ENCODE measurements at places on chromosomes 3 and 15. TPM values are rescaled to one million over a fixed set of nuclear protein-coding genes. Genes with fewer than 3 reads are reported as not detected.

The SLC9C1 gene
- total RNA-seq, result 0.41 TPM

GRCh38 chr15:33500432-33501195 lies 189.8 kb downstream of the RYR3 start:
- no peak for DNase-seq

GRCh38 chr3:84772841-84773240 lies 185.9 kb upstream of the CADM2 start:
- DNase-seq, result no peak

The LSAMP gene
- 0.37 TPM for total RNA-seq

DNA sequence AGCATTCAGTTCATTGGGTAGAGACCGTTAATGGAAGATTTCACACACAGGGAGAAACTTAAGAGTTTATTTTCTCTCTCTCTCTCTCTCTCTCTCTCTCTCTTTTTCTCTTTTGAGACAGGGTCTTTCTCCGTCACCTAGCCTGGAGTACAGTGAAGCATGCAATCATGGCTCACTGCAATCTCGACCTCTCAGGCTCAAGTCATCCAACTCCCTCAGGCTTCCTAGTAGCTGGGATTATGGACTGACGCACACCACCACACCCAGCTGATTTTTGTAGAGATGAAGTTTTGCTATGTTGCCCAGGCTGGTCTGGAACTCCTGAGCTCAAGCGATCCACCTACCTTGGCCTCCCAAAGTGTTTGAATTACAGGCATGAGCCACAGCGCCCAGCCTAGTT lies 1.6 kb downstream of the WDR72 start:
- no peak for DNase-seq

DNA sequence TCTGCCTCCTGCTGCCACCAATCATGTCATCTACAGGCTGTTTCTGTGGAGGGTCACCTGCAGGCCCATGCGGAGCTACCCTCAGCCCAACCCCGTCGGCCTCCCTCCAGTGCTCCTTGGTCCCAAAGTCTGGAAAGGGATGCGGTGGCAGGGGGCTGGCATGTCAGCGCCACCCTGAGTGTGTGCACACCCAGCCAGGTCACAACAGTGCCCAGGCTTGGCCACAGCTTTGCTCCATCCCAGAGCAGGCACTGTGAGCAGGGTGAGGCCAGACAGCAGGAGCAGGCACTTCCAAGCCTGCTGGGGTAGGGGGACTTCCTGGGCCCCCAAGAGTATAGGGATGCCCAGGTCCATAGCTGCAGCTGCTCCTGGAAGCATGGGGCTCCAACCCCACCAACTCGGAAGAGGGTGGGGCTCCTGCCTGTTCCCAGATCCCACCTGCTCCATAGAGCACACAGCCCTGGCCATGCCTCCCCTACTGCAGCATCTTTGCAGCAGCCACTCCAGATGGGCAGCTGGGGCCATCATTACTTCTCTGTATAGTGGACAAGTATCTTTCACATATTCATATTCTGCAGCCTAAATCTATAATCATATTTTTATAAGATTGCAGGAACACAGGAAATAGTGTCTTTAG lies 109.3 kb downstream of the CBLB start:
- no peak for DNase-seq

The WDR6 gene
- 141 TPM for total RNA-seq

DNA sequence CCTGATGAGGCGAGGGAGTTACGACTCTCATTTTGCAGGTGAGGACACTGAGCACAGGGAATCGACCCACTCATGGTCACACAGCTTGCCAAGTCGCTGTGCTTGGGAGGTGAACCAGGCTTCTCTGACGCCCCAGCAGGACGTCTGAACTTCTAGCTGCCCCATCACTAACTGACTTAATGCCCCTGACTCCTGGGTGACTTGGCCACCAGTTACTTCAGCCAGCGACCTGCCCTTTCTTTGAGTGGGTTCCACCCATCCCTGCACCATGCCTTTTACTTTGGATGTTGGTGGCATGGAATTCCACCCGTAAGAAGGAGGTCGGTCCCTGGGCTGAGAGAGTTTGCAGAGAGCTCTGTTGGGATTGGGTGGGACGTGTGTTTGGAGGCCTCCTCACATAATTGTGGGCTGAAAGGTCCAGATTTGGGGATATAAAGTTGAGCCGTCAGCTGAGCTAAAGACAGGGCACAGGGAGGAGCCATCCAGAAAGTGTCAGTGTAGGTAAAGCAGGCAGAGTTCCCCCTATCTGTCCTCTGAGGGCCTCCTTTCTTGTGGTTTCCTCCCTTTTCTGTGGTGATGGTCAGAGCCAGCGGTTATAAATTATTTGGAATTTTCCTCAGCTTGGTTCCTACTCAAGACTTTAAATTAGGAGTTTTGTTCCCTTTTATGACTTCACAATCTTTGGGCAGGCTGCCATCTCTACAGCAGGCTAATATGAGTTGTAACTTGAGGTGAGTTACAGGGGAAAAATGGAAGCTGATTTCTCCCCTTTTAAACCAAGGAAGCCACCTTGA lies 55.0 kb downstream of the FLNB start:
- DNase-seq, result no peak

The NIPA2 gene
- total RNA-seq, result 97.3 TPM

DNA sequence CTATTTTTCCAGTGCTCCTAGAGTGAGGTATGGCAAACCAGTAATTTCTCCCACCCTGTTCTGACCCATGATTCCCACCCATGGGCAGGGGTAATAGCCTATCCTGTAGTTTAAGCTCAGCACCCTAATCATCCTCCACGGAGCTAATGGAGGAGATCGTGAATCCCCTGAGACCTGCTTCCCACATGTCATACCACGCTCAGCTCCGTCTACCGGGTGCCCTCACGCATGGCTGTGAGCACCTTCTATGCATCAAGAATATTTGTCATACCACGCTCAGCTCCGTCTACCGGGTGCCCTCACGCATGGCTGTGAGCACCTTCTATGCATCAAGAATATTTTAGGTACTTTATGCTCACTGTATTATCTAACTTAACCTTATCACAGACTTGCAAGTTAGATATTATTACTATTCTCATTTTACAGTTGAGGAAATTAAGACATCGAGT lies 104.7 kb upstream of the PFN2 start:
- DNase-seq, result no peak

GRCh38 chr3:6228958-6229683 lies 631.8 kb upstream of the GRM7 start:
- DNase-seq, result no peak

GRCh38 chr3:101077361-101078011 lies 84.3 kb upstream of the ABI3BP start:
- no peak for DNase-seq

The DUOXA1 gene
- total RNA-seq, result not detected

The GPR87 gene
- not detected for total RNA-seq

The HCLS1 gene
- total RNA-seq, result 0.48 TPM

GRCh38 chr3:192177383-192177782 lies 550.0 kb downstream of the FGF12 start:
- no peak for DNase-seq

- no peak for DNase-seq
Observed at GRCh38 chr3:18010001-18010400, 267.6 kb upstream of the TBC1D5 start.

- no peak for DNase-seq
Observed at GRCh38 chr15:101667881-101668280, 15.7 kb upstream of the TM2D3 start.

The STRIT1 gene
- total RNA-seq, result not detected

The CFAP20DC gene
- 9.9 TPM for total RNA-seq

The TM4SF18 gene
- 2.6 TPM for total RNA-seq

GRCh38 chr3:3069723-3070122 lies 40.5 kb downstream of the IL5RA start:
- no peak for DNase-seq

The ARGFX gene
- not detected for total RNA-seq

The KBTBD8 gene
- 6.7 TPM for total RNA-seq

- no peak for DNase-seq
Observed at GRCh38 chr15:66066005-66066404, 187.5 kb downstream of the MEGF11 start.

All from H7 (cell line).